ENCODE measurements at places on chromosomes 16 and 17.

DNA sequence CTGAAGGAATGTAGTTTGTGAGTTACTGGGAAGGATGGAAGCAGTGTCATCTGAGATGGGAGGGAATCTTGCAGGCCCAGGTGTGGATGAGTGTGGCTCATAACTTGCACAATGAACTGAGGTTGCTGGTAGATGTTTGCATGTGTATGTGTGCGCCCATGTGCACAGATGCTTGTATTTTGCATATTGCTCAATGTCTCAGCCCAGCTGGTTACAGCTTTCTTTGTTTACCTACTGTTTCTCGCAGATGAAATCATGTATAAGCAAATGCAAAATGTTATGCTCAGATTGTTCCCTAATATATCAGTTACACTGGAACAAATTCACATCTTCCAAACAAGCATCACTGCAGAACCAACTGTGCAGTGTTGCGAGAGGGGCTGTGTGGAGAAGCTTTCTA lies 452.2 kb upstream of the EEF2KMT start:
- no peak for DNase-seq

DNA sequence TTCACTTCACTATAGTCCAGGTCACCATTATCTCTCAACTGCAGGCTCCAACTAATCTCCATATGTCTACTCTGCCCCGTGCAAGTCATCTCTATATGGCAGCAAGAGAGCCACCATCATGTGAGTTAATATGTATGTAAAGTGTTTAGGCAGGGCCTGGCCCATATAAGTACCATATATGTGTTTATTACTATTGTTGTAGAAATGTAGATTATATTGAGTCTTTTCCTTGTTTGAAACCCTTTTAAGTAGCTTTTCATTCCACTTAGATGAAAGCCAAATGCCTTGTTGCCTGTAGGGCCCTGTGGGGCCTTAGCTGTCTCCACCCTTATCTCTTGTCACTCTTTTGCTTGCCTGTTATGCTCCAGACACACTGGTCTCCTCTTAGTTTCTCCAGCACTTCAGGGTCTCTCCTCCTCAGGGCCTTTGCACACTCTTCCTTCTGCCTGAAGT lies 164.0 kb downstream of the PHKB start:
- no peak for DNase-seq

DNA sequence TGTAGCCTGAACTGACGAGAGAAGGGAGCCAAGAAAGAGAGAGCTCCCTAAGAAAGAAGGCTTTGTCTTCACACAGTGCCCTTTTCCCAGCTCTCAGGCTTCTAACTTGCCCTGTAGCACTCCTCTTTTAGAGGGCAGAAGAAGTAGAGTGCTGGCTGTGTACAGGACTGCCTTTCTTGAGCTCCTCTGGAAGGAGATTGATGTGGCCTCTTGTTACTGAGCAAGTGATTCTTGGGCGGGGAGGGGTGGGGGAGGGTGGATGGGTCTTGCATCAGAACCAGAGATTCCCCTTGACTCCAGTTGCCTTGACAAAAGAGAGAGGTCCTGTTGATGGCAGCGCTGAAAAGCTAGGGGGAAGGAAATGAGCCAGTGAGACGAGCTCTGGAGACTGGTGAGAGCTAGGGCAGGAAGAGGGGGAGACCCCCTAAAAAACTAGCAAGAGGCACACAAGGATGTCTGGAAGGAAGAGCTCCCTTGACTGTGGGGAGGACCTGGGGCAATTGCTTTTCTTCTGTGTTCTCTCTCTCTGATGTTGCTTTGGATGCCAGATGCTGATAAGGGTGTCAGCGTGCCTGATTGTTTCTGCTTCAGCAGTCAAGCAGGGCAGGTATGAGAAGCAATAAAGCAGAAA lies 18.4 kb downstream of the GPR179 start:
- DNase-seq: no peak

GRCh38 chr17:66306446-66306845 lies 4.0 kb downstream of the PRKCA start:
- DNase-seq: no peak

DNA sequence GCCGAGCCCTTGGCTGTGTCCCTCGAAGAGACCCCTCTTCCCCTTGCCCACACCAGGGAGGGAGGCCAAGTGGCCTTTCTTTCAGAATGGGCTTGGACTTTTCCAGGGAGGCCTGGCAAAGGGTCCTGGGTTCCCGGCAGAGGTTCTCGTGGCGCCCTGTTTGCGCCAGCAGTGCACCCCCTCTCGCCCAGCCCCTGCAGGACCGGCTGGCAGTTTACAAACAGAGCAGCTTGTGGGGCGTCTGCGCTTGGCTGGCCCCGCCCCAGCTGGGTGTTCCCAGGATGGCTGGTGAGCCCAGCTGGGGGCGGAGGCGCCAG lies 137.8 kb upstream of the CIBAR2 start:
- no peak for DNase-seq

DNA sequence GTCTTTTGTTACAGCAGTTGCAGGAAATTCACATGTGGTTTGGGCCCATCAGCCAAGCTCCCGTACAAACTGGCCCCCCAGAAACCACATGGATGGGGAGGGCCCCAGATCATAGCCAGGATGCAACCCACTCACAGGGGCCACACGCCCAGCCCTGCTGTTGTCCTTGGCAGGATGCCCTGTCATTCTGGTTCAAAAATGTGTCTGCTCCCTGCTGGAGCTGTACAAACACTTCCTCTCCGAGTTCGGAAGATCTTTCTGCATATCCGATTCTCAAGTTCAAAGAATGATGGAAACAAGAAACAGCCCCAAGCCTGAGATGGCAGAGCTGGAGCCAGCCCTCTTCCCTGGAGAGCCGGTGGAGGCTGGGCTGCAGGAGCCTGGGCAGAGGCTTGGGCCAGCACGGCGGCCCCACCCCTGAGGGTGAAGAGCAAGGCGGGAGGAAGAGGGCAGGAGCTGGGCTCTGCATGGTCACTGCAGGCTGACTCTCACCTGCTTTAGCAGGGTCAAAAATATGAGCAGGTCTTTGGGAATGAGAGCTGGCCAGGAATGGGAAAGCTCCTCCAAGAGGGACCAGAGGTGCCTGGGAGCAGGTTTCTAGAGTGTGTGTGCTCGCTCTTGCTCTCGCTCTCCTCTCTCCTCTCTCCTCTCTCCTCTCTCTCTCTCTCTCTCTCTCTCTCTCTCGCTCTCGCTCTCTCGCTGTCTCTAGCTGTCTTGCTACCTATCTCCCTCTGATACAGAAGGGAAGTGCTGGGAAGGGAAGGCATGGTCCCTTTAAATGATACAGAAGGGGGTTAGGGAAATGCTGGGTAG lies 34.7 kb upstream of the ENPP7 start:
- no peak for DNase-seq

DNA sequence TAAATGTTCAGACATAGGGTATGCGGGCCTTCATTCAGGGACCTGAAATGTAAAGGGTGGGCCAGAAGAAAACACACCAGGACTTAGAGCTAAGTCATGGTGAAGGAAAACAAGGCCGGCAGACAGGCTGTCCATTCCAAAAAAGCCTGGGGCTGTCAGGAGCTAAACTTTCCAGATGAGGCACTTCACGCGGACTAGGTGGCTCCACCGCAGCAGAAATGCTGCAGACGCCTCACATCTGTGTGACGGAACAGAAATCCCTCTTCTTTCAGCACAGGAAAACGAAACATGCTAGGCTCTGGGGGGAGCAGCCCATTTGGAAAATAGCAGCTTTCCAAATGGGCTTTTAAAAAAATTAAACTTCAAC lies 88.7 kb downstream of the HS3ST3A1 start:
- DNase-seq: no peak

DNA sequence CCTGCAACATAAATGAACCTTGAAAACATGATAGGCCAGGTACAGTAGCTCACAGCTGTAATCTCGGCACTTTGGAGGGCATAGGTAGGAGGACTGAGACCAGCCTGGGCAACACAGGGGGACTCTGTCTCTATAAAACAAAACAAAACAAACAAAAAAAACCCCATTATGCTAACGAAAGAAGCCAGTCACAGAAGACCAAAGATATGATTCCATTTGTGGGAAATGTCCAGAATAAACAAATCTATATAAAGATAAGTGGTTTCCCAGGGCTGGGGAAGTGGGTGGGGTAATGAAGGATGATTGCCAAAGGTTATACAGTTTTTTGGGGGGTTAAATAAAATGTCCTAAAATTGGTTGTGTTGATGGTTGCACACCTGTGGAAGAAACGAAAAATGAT lies 36.5 kb upstream of the SIAH1 start:
- DNase-seq: no peak

DNA sequence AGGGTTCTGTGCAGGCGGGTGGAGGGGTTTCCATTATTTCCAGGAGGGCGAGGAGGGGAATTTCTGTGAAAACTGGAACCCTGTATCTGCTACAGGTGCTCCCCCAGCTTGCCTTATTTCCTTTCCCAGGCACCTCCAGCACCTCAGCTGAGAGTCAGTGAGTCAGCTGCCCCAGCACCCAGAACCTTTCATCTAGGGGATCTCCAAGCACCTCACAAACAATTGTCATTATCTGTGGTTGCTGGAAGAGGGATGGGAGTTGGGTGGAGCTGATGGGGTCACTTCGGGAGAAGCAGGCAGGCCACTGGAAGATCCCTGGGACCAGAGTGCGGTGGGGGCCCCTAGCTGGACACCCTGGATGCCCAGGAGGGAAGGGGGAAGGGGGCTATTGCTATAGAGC lies 10.0 kb upstream of the CLUH start:
- DNase-seq: no peak

DNA sequence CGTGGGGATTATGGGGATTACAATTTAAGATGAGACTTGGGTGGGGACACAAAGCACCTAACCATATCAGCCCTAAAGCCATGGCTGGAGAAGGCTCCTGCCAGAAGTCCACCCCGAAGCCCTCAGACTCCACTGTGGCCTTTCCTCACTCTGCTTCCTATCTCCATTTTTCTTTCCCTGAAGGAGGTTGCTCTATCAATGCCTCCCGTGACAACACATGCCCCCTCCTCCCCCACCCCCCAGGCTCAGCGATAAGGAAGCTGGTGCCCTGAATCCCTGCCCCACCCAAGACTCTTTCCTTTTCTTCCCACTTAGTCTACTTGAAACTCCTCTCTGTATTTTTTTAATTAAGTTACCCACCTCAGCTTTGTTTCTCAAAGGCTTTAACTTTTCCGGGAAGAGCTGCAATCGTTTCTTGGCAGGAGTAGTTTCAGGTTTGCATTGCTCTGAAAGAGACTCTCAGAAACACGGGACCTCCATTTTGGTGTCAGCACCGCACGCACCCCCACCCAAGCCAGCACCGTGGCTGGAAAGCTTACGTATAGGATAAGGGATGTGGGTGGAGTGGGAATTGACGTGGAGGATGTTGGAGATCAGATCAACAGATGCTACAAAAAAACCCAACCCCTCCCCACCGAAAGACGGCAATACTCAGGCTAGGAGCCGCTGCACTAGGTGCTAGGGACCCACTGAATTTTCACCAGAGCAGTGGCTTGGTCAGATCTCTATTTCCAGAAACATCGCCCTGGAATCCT lies 15.2 kb upstream of the CA4 start:
- no peak for DNase-seq

- no peak for DNase-seq
Observed at GRCh38 chr17:59361916-59362810, 30.7 kb downstream of the YPEL2 start.

DNA sequence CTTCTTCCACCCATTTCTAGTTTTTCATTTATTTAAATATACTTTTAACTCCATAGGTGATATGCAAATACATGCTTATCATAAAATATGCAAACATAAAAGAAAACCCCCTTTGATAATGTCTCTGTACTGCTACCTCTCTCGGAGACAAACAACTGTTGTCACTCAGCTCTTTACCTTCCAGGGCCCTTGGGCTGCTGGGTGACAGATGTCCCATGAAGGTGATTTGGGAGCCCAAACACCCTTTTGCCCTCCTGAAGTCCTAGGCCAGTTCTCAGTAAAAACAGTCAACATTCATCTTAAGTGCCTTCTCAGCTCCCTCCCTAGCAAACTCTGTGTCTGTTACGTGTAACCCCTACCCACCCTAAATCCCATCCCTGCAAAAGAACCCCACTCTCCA lies 37.5 kb downstream of the CHD9 start:
- no peak for DNase-seq

GRCh38 chr17:2776589-2777241 lies 19.5 kb upstream of the RAP1GAP2 start:
- DNase-seq: no peak

DNA sequence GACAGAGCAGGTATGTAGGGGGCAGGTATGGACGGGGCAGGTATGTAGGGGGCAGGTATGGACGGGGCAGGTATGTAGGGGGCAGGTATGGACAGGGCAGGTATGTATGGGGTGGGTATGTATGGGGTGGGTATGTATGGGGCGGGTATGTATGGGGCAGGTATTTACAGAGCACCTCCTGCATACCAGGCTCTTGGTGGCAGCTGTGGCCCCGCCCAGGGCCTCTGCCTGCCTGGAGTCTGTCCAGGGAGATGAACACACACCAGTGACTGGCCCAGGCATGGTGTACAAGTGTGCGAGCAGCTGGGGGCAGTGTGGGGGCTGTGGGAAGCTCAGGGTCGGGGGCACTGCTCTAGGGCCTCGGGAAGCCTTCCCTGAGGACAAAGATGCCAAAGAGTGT lies 4.4 kb downstream of the RPL3L start:
- no peak for DNase-seq

DNA sequence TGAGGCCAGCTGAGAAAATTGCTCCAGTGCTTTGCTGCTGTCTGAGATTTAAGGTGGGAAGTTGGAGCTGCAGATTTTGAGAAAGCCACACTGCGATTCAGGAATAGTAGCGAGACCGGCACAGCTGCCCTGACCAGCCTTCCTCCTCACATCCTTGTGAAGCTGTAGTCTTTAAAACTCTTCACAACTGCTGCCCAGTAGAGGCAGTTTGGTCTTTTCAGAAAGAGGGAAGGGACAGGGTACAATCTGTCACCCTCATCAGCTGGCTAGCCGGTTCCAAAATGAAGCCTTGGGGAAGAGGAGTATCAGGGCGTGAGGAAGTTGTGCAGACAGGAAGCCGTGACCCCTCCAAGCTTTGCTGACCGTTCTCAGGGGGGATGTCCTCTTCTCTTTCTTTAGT lies 195.3 kb downstream of the MSI2 start:
- no peak for DNase-seq

GRCh38 chr17:37742762-37743611 lies 1.9 kb downstream of the HNF1B start:
- no peak for DNase-seq

DNA sequence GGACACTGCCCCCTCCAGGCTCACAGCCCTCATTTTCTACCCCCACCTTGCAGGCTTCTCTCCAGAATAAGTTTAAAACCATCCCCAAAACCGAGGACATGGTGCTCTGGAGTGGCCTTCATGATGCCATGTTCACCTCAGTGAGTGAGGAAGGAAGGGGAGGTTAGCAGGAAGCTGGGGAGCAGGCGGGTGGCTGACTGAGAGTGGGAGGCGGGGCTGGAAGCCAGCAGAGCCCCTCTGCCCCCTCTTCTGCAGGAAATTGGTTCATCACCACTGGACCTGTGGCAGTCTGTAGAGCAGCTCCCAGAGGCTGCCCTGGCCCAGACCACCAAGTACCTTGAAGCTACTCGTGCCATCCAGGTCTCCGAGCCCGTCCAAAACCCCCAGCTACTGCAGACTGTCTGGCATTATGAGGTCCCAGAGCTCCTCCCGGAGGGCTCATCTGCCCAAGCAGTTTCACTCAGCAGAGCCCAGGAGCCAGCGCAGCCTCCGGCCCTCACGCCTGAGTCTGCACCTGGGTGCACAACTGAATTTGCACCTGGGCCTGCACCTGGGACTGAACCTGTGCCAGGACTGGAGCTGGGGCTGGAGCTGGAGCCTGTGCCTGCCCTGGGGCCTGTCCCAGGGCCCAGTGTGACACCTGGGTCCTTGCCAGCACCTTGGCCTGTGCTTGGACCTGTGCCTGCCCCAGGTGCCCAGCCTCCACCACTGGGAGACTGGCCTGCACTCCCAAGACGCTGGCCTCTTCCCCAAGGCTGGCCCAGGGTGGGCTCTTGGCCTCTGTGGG lies 19.0 kb downstream of the C16orf96 start:
- DNase-seq: peak; percentile 42

- no peak for DNase-seq
Observed at GRCh38 chr16:28592979-28593553, 3.8 kb downstream of the SULT1A2 start.

All from GF-D8 (cell line).